PC-3 (cell line): ENCODE measurements at places on chromosomes 3 and 15. TPM values are rescaled to one million over a fixed set of nuclear protein-coding genes. Genes with fewer than 3 reads are reported as not detected.

Gene BUB1B
- total RNA-seq = 73.0 and 96.4 TPM in 2 replicates

Gene CD200R1
- not detected in 2 replicates for total RNA-seq

Gene ZNF445
- 7.7 and 8.2 TPM in 2 replicates for total RNA-seq

- H3K27me3 ChIP-seq = no peaks in the 10 kb centered on the region
- no peak overlapping the region for H3K27ac ChIP-seq
- DNase-seq = no peak
- no peaks in the 10 kb centered on the region for H3K36me3 ChIP-seq
These were observed 243.5 kb upstream of the TRIM42 start for GRCh38 chr3:140434261-140434905.

GRCh38 chr15:40955141-40955903 lies 2.1 kb downstream of the CHAC1 start:
- no peaks in the 10 kb centered on the region for H3K36me3 ChIP-seq
- H3K27me3 ChIP-seq = no peaks in the 10 kb centered on the region
- H3K4me3 ChIP-seq = no peak overlapping the region
- DNase-seq = no peak
- H3K27ac ChIP-seq = no peak overlapping the region

GRCh38 chr3:90062016-90062415 lies 954.6 kb downstream of the EPHA3 start:
- H3K4me1 ChIP-seq = no peaks in the 10 kb centered on the region
- no peaks in the 10 kb centered on the region for H3K36me3 ChIP-seq
- no peaks in the 10 kb centered on the region for H3K27me3 ChIP-seq
- H3K27ac ChIP-seq = no peak overlapping the region
- peak; percentile 51 for DNase-seq

- H3K4me3 ChIP-seq = no peak overlapping the region
- H3K27me3 ChIP-seq = no peaks in the 10 kb centered on the region
- no peak overlapping the region for H3K27ac ChIP-seq
- DNase-seq = no peak
- H3K4me1 ChIP-seq = no peaks in the 10 kb centered on the region
- H3K36me3 ChIP-seq = no peaks in the 10 kb centered on the region
These were observed 447.7 kb upstream of the DPPA4 start for GRCh38 chr3:109784852-109785631.

- no peaks in the 10 kb centered on the region for H3K27me3 ChIP-seq
- no peak for DNase-seq
- H3K27ac ChIP-seq = no peak overlapping the region
- H3K36me3 ChIP-seq = no peaks in the 10 kb centered on the region
- H3K4me3 ChIP-seq = no peak overlapping the region
- H3K4me1 ChIP-seq = no peaks in the 10 kb centered on the region
These were observed 44.9 kb downstream of the CPN2 start for GRCh38 chr3:194306109-194306686.

DNA sequence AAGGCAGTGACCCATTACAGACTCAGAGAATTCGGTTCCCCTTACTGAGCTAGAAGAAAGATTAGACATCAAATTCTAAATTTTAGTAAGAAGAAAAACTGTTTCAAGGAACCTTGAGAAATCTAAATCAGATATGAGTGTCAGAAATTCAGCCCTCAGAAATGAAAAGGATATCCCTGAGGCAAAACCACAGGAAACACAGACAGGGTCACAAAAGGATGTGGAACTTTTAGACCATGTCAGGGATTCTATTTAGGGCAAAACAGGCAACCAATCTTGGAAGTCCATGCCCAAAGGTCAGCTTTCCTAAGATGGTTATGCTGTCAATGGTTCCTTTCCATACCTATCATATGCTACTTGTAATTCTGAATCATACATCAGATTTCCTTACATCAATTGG lies 31.6 kb downstream of the SHOX2 start:
- H3K27me3 ChIP-seq = no peaks in the 10 kb centered on the region
- H3K36me3 ChIP-seq = no peaks in the 10 kb centered on the region
- no peak overlapping the region for H3K27ac ChIP-seq
- H3K4me3 ChIP-seq = no peak overlapping the region

DNA sequence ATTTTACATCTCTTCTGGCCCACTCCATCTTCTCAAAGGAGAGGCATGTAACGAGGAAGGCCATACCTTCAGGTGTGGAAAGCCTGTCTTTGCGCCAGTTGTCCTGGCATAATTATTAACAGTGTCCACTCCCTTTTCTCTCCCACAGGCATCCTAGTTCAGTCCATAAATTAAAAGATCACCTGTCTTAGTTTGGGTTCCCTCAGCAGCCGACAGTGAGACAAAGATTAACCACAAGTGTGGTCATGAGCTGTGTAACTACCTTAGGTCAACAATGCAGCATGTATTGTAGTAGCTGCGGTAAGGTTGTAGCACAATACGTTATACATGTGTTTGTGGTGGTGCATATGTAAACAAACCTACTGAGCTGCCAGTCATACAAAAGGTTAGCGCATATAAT lies 103.3 kb upstream of the GALNT15 start:
- no peak overlapping the region for H3K4me3 ChIP-seq
- H3K36me3 ChIP-seq = no peaks in the 10 kb centered on the region
- peaks cover 83% of the 10 kb centered on the region for H3K4me1 ChIP-seq
- H3K27ac ChIP-seq = peak overlapping the region; percentile 91

GRCh38 chr3:129289201-129289921 lies 10.7 kb downstream of the HMCES start:
- DNase-seq = no peak
- no peak overlapping the region for H3K4me3 ChIP-seq
- H3K36me3 ChIP-seq = no peaks in the 10 kb centered on the region; the same call in 1 of the 2 replicates
- H3K27me3 ChIP-seq = no peaks in the 10 kb centered on the region
- no peak overlapping the region for H3K27ac ChIP-seq

GRCh38 chr15:67803299-67803698 lies 22.0 kb upstream of the SKOR1 start:
- no peak overlapping the region for H3K4me3 ChIP-seq
- H3K36me3 ChIP-seq = no peaks in the 10 kb centered on the region
- H3K27ac ChIP-seq = no peak overlapping the region
- no peaks in the 10 kb centered on the region for H3K4me1 ChIP-seq

DNA sequence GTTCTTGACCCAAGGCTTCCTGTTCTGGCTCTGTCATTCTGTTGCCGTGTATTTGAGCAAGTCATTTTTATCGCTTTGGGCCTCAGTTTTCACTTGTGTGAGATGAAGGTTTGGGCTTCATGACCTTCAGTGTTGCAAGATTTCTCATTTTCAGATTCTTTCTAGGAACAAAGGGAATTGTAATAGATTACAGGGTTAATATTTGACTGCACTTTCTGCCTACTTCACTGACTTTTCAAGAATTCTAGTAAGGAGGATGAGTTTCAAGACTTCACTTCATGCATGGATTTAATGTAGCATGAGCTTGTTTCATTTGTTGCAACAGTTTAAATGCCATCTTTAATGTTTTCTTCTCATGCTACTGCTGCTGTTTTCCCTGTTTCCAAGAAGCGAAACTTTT lies 226.5 kb downstream of the NLGN1 start:
- H3K36me3 ChIP-seq = no peaks in the 10 kb centered on the region
- H3K27ac ChIP-seq = no peak overlapping the region
- no peak for DNase-seq
- no peaks in the 10 kb centered on the region for H3K4me1 ChIP-seq
- H3K27me3 ChIP-seq = 0 out of 2 replicates have a peak, but pooled peaks cover 5% of the 10 kb centered on the region
- H3K4me3 ChIP-seq = no peak overlapping the region

DNA sequence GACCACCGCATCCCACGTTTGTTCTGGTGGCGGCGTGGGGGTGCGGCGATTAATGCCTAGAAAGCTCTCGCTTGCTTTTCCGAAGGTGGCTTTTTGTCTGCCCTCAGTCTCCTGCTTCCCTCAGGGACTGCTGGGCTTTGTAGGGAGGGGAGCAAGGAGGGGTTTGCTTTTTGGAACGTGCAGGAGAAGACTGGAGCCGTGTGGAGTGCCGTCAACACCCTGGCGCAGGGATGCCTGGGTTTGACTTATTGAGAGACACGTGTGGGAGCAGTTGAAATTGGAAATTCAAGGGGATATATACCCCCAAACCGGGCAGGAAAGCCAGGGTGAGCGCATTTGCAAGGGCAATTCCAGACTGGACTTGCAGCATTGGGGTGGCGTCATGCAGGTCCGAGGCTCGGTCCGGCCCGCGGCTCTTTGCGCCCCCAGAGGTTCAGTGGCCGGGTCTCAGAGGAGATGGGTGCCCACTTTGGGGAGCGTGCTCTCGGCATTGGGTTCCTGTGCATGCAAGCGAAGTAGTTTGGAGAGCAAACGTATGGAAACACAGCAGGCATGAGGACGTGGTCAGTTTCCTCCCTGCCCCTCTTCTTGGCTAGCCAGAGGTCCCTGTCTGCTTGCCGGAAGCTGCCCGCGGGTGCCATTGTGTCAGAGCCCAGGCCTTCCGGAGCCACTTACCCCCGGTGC lies 2.1 kb downstream of the EPHB1 start:
- no peaks in the 10 kb centered on the region for H3K36me3 ChIP-seq
- peak overlapping the region; percentile 71 for H3K4me3 ChIP-seq
- no peak overlapping the region for H3K27ac ChIP-seq
- peaks cover 28% of the 10 kb centered on the region for H3K27me3 ChIP-seq
- H3K4me1 ChIP-seq = no peaks in the 10 kb centered on the region

DNA sequence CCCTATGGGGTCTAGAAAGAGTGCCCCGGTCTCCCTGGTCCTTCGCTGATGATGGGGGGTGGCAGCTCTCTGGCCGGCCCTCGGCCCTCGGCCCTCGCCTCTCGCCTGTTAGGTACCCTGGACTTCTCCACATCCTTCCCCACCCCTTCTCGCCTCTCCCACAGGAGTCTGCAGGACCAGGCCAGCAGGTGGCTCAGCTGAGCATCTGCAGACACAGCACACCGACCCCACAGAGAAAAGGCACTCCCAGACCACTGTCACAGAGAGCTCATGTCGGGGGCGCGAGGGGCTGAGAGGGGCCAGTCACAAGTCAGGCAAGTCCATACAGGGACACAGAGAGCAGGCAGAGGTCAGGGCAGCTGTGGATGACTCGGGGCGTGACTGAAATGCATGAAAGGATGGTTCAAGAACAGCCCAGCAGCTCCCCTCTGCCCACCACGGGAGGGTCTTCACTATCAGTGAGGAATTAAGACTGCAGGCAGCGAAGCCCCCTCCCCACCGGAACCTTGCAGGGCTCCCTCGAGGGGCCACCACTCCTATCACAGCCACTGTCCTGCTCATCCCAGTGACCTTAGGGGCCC lies 181.7 kb upstream of the NSMCE3 start:
- H3K4me3 ChIP-seq = no peak overlapping the region
- H3K36me3 ChIP-seq = no peaks in the 10 kb centered on the region
- H3K4me1 ChIP-seq = peaks cover 14% of the 10 kb centered on the region

- peaks cover 2% of the 10 kb centered on the region; the same call in 1 of the 2 replicates for H3K36me3 ChIP-seq
- H3K4me1 ChIP-seq = peaks cover 19% of the 10 kb centered on the region
- H3K27me3 ChIP-seq = no peaks in the 10 kb centered on the region
- no peak overlapping the region for H3K27ac ChIP-seq
- no peak for DNase-seq
- no peak overlapping the region for H3K4me3 ChIP-seq
These were observed 166.6 kb upstream of the SMAD3 start for GRCh38 chr15:66898656-66899386.

DNA sequence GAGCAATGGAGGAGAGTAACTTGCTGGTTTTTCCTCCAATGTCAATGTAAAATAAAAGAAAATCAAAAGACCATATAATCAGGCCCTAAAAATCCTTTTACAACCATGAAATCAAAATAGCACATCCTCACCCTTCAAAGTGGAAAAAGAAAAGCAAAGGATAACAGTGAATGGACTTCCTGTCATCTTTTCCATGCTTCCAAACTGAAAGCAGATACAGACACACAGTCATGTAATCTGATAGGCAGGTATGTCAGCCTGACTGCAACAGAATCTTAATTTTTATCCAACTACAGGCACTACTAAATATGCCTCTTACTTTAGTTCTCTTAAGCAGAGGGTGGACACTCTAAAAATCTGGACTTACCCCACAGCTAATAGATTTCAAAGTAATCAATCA lies 27.8 kb upstream of the IGDCC4 start:
- H3K27ac ChIP-seq = no peak overlapping the region
- H3K4me3 ChIP-seq = no peak overlapping the region

DNA sequence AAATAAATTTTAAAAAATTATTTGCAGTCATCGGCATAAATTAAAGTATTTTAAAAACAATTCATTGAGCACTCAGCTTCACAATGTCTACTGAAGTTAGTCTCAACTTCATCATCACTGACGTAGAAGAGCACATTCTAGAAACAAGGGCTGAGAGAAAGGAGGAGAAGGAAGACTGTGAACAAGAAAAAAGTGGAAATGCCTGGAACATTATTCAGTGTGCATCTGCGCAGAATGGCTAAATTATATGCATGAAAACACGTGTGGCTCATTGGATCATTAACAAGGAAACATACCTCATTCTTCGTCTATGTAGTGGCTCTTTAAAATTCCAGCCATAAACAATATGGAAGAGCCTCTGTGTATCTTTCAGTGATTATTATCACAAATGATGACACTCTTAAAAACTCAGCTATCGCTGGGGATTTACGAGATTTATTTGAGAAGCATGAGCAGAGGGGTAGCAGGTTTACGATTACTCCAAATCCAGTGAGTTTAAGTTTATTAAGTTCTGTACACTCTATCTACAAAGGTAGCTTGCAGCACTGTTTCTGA lies 404.2 kb upstream of the CDIN1 start:
- no peak for DNase-seq
- H3K27me3 ChIP-seq = no peaks in the 10 kb centered on the region
- H3K4me3 ChIP-seq = no peak overlapping the region
- no peak overlapping the region for H3K27ac ChIP-seq

GRCh38 chr3:78721771-78722543 lies 1045.8 kb downstream of the ROBO1 start:
- DNase-seq = peak; percentile 41
- H3K4me1 ChIP-seq = peaks cover 15% of the 10 kb centered on the region
- peak overlapping the region; percentile 7; the same call in 1 of the 2 replicates for H3K4me3 ChIP-seq
- no peaks in the 10 kb centered on the region for H3K36me3 ChIP-seq

DNA sequence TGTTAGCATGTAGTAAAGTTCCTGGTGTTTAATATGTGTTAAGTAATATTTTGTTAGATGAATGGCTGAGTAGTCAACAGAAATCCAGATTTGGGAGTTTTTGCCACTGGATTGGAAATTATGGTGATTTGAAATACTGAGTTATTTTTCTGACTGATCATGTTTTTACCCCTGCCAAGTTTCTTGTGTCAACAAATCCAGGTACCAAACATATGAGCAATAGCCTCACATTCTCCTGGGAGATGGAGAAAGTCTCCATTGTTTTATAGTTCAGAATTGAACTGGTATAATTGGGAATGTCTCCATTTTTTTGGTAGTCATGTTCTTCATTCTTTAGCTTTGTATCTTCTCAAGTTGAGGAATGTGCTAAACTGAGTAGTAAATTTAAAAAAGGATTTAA lies 767.2 kb upstream of the LMCD1 start:
- no peak overlapping the region for H3K27ac ChIP-seq
- no peak for DNase-seq
- H3K4me3 ChIP-seq = no peak overlapping the region
